Right ventricle myocardium inferior (tissue), 1 donor: ENCODE measurements at places on chromosomes 1 and 21.

DNA sequence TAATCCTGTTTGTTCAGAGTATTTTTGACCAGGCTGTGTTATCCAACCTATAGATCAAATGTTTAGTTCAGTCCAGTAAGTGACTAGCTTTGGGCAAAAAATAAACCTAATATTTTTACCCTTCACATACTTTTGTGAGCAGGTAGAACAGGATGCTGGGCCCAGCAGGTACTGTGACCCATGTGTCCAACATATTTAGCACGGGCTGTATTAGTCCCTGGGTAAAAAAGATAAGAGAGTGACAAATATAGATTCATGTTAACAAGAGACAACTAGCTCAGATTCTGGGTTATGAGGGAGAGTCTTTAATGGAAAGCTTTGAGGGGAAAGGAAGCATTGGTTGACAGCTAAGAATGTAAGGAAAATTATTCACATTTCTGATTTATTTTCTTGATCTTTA is 43.1 kb downstream of the OLFM3 start:
- no peak for DNase-seq

DNA sequence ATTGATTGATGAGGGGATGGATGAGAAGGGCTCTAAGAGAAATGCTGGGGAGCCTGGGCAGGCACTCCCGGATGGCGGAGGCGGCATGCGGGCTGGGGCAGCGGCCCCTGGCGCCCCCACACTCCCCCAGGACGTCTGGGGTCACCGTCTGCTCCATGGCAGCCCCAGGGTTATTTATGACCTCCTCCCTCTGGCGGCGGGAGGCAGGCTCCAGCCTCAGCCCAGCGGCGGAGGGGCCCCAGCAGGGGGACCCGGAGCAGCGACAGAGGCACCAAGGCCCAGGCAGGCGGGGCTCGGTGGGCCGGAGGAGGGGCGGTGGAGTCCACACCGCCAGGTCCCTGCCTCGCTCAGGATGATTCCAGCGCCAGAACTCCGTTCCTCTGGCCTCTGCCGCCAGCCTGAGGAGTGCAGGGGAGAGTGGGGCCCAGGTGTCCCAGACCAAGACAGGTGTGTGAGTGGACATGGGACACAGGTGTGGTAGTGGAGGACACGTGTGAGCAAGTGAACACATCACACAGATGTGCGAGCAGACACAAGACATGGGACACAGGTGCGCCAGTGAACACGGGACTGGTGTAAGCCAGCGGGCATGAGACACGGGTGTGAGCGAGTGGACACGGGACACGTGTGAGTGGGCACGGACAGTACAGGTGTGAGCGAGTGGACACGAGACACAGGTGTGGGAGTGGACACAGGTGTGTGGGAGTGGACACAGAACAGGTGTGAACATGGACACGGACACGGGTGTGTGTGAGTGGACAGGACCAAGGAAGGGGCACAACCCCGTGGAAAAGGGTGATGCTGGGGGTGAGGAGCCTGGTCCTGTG is 2.5 kb upstream of the SAMD11 start:
- DNase-seq: peak; percentile 81

DNA sequence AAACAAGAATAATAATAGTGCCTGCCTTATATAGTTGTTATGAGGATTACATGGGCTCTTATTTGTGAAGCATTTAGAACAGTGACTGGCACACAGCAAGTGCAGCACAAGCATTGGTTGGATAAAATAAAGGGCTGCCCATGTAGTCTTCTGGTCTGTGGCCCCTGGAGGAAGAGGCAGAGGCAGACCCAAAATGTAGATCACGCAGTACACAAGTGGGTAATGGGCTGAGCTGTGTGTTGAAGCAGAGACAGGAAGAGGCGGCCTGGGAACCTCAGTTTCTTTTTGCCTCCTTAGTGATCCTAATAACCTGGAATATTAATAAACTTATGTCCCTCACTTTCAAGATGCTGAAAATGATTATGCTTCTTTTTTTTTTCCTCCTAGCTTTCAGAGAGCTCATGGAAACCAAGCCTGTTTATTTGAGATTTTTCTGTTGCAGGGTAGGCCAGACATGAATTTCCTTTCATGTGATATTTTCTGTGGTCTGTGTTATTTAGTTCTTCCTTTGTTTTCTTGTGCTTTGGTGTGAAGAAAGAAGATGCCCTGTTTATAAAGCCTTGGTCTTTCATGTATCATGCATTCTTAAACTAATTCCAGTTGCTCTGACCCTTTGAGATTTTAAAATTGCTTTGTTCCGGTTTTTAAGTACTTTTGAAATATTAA is 42.5 kb downstream of the LRRC8D start:
- no peak for DNase-seq

GRCh38 chr1:39110882-39111281 is 84.7 kb downstream of the NDUFS5 start:
- no peak for DNase-seq

- DNase-seq: no peak
Measured at GRCh38 chr1:2494323-2494693, 18.2 kb downstream of the PLCH2 start.

GRCh38 chr1:211577277-211577818 is 1.6 kb downstream of the SLC30A1 start:
- DNase-seq: no peak
